ENCODE measurements at places on chromosomes 5 and 9.

- DNase-seq, result no peak
Observed at GRCh38 chr9:36818242-36818938, 215.7 kb downstream of the PAX5 start.

GRCh38 chr9:99750526-99750925, 71.2 kb upstream of the NR4A3 start:
- DNase-seq, result no peak

GRCh38 chr5:74316064-74316603, 324.4 kb downstream of the ENC1 start:
- peak; percentile 14 for DNase-seq

DNA sequence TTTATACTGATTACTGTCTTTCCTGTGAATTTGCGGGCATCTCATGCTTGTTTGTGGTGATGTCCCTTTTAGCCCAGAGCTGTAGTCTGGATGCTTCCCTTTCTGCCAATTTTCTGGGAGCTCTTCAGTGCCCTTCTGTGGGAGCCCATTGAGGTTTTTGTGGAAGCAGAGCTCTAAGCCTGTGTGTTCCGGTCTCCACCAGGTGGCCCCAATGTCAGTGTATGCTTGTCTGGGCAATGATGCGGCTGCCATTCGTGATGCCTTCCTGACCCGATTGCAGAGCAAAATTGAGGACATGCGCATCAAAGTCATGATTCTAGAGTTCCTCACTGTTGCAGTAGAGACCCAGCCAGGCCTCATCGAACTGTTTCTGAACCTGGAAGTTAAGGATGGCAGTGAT, 35.1 kb downstream of the SH3GLB2 start:
- DNase-seq, result no peak

DNA sequence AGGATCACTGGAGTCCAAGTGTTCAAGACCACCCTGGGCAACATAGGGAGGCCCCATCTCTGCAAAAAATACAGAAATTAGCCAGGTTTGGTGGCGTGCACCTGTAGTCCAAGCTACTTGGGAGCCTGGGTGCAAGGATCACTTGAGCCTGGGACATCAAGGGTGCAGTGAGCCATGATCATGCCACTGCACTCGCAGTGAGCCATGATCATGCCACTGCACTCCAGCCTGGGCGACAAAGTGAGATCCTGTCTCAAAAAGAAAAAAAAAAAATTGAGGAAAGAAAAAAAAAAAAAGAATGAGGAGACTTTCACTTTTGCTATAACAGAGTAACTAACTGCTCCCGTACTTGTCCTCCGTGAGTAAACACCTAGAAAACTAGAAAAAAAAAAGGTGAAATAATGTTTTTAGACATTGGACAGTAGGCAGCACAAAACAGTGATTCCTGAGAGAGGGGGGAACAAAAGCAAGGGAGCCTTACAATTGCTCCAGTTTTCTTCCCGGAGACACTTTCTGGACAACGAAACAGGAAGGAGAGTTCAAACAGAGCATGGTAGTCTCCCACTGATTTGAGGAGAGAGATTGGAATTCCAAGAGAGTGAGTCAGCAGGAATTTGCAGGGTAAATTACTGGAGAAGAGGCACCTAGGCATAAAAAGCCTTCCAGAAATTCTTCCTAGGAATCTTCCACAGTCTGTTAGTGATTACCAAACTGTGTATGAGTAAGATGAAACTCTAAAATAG, 6.9 kb upstream of the ZBTB5 start:
- DNase-seq, result no peak

DNA sequence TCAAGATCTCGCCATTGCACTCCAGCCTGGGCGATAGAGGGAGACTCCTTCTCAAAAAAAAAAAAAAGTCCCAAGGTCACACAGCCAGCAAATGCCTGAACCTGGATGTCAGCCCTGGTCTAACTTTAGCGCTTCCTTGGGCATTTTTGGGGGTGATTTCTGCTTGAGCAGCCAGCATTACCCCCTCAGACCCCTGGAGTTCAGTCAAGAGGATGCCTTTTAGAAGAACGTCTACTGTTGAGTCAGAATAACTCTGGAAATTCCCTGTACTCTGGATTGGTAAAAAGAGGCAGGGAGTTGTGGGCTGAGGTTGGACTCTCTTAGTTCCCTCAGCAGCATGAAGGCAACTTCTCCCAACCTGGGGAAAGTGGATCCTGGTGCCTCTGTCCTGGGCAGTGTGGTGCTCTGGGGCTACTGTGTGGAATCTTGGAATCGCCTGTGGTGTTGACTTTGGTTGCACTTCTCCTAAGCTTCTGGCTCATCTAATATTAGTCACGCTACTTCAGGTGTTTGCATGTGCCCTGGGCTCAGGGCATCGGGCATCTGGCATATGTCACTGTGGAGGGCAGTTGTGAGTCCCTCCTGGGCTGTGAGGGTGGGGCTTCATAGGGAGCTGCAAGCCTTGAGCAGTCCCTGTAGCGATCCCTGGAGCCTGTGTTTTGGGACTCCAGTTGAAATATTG, 32.2 kb downstream of the STXBP1 start:
- no peak for DNase-seq

DNA sequence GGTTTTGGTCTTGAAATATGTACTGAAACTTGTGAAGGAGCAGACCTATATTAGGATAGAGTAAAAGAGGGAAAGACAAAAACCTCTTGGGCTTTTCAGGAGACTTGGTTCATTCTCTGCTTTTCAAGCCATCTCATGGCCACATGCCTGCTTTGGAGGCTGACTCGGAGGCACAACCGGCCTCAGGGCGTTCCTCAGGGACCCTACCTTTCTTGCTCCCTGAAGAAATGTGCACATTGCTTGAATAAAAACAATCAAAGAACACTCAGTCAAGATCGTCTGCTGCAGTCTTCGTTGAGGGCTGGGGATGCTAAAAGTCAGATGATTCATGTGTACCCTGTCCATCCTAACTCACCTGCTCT, 994 bp downstream of the IRGM start:
- DNase-seq, result no peak

DNA sequence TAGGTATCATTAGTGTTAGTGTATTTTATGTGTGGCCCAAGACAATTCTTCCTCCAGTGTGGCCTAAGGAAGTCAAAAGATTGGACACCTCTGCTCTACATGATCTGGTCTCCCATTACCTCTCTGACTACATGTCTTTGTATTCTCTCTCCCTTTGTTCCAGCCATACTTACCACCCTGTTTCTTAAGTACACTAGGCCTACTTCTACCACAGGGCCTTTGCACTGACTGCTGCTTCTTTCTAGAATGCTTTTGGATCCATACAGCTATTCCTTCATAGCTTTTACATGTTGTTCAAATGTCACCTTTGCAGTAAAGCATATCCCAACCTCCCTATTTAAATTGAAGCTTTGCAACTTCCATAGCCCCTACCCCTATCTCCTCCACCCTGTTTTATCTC, 5.4 kb downstream of the XRCC4 start:
- DNase-seq, result no peak

DNA sequence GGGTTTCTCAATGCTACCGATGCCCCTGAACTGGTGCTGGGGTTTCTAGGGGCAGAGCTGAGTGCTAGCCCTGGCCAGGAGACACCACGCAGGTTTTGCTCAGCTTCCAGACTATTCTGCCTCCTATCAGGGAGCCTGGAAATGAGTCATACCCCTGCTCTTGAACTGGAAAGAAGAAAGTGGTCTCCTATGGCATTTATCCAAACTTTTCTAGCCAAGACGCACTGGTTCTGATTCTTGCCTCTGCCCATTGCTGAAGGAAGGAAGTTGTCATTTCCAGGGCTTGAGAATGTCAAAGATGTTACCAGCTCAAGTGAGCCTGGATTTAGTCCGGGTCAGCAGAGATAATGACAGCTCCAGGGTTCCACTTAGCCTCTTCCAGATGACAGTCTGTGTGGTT, 561.9 kb downstream of the CDK5RAP2 start:
- no peak for DNase-seq

GRCh38 chr5:97936231-97936630, 753.2 kb upstream of the RIOK2 start:
- no peak for DNase-seq

DNA sequence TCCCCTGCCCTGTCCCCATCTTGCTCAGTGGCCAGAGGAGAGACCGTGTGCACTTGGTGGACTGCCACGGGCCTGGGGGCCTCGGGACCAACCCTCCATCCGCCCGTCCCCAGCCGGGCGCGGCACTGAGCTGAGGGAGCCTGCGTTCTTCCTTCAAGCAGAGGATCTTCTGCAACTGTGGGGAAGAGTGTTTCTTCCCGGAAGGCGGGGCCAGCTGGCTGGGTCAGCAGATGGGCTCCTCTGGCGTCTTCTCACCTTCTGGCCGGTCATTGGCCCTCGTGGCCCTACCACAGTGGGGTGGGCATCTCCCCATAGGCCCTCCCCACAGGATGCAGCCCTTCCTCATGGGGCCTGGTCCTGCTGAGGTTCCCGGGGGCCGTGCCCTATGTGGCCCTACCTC, 17.4 kb downstream of the RXRA start:
- DNase-seq, result no peak

DNA sequence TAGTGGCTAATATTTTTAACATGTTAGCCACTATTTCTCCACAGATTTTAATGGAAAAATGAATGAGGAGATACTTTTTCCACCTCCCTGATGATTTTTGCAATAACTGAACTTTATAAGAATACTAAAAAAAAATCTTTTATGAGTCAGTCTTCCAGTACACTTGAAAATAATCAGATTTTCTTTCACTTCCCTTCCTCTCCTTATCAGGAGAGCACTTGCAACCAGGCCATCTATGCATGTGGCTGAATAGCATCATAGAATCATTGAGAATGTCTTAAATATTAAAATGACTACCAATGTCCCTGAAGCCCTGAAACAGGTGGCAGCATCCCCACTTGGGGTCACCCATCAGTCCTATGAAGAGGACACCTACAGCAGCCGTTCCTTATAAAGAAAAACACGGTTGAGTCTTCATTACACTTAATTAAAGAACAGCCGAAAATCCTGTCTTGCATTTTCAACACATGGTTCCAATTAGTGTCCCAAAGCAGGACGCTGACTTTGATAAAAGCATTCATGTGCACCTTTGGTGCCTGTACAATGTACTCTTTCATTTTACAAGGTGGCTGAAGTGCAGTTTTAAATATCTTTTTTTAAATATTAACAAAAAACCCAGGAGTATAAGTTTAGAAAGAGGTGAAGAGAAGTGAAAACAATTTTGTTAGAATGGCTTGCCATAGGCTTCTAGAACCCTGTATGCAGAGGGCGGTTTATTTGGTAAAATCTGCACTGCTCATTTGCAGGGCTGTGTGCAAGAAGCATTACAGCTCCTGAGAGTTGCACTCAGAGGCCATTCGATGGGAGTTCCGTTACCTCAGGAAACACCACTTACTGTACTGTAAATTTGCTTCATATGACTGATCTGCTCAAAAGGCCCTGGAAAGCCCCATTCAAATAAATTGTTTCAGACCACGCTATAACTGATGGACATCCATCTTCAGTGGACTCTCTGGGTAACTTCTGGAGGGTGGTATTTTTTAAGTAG, 106.9 kb upstream of the VCAN start:
- DNase-seq, result no peak

DNA sequence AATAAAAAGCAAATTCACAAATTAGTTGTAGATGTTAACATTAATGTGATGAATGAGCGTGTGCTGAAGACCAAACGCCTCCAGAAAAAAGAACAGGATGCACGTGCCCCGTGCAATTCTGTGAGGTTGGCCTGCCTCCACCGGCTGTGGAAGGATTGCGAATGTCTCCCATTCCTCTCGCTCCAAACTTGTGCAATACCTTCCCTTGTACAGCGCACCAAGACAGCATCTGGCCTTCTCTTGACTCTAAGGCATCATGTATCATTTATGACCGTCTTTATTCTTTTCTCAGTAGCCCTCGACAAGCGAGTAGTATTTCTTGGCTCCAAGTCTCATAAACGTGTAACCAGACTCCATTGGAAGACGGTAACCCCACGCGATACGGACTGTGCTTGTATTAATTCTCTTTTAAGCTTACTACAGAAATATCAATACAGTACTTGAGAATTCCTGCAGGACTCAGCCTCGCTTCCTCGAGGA, 1.5 kb upstream of the TESK1 start:
- no peak for DNase-seq

DNA sequence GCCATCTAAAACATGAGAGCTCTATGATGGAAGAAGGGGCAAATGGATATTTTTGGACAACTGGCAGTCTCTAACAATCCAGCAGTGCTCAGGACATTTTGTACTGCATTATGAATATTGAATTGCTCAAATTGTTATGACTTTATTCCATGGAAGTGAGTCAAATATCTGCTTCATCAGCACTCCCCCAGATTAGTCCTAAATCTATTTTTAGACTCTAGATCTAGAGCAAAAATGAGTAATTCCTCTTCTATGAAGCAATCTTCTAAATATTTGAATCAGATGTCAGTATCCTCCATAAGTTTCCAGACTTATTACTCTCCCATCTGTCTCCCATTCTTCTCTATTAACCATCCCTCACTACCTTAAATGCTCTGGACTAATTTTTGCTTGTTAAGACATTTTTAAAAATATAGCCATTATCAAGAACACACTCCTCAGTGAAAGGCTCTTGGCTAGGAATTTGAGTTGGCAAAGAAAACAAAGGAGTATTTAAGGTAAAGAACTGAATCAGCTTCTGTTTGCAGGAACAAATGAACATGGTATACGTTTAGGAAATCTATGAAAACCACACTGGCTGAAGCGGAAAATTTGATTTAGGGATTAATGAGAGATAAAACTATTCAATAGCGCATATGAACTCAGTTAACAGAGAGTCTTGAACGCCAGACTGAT, 300.9 kb downstream of the MCTP1 start:
- DNase-seq, result no peak

- DNase-seq, result no peak
Observed at GRCh38 chr5:132979367-132979940, 16.0 kb upstream of the AFF4 start.

- no peak for DNase-seq
Observed at GRCh38 chr9:119284587-119285337, 84.5 kb downstream of the BRINP1 start.

- DNase-seq, result no peak
Observed at GRCh38 chr5:149207831-149208230, 63.8 kb upstream of the AFAP1L1 start.

GRCh38 chr9:126671983-126672382, 58.3 kb downstream of the LMX1B start:
- no peak for DNase-seq

GRCh38 chr5:179211068-179211467, 134.2 kb downstream of the ADAMTS2 start:
- DNase-seq, result no peak

- no peak for DNase-seq
Observed at GRCh38 chr5:151023047-151023615, 2.7 kb downstream of the GPX3 start.

DNA sequence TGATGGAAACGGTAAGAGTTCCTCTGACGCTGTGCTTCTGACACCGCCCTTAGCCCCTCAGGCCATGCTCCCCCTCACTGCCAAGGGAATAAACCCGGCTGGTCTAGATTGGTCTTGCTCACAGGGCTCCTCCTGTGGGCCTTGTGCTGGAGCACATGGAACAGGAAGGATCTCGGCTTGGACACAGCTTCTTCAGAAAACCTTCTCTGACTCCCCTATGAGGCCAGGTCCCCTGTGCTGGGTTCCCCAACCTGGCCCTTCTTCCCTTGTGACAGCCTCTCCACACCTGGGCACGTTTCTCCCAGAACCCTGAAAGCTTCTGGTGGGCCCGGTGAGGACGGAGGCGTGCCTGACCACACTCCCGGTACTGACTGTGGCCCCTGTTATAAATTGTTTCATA, 8.2 kb downstream of the SPATA31E1 start:
- no peak for DNase-seq
